NCI-H1436 treated with DMSO at 0.1 percent for 48 hours (cell line): ENCODE measurements at places on chromosomes 12 and 14.

- no peak for DNase-seq
Observed at GRCh38 chr12:113449839-113450238, 21.8 kb downstream of the LHX5 start.

DNA sequence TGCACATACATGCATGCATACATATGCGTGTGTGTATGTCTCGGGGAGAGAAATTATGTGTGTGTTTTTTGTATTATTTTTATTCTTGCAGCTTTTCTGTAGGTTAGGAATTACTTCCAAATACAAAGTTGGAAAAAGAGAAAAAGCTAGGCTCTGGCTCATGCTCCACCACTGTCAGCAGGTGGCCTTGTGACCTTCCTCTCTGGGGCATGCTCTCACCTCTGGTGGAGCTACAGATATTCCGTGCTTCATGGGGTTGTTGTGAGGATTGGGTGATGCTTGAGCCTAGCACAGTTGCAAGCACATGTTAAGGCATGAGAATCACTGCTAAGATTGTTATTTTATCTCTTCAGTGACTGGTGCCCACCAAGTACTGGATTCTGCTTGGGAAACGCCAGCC, 6.7 kb upstream of the SERPINA6 start:
- DNase-seq = no peak

GRCh38 chr12:72025524-72025923, 86.9 kb downstream of the TPH2 start:
- DNase-seq = no peak

DNA sequence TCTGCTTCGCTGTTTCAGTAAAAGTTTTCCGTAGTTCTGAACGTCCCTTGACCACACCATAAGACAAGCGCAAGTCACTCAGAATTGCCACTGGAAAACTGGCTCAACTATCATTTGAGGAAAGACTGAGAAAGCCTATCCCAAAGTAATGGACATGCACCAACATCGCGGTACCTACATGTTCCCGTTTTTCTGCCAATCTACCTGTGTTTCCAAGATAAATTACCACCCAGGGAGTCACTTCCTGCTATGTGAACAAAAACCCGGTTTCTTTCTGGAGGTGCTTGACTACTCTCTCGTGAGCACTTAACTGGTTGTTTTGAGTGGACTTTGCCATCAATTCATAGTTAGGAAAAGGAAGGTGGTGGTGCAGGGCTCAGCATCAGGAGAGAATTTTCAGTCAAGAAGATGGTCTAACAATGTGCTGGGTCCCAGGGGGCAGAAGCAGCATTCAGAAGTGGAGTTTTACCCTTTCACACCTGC, 1.4 kb downstream of the EGLN3 start:
- DNase-seq = no peak

DNA sequence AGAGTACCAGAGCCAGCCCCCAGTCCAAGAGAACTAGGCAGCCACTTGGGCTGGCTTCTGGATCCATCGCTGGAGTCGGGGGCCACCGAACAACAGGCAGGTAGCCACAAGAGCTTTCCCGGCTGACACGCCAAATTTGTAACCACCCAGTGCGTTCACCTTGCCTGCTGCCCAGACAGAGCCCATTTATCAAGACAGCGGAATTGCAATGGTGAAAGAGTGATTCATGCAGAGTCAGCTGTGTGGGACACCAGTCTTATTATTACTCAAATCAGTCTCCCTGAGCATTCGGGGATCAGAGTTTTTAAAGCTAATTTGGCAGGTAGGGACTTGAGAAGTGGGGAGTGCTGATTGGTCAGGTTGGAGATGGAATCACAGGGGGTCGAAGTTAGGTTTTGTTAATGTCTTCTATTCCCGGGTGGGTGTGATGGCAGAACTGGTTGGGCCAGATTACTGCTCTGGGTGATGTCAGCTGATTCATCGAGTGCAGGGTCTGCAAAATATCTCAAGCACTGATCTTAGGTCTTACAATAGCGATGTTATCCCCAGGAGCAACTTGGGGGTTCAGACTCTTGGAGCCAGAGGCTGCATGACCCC, 64.3 kb downstream of the PDE6H start:
- DNase-seq = no peak

DNA sequence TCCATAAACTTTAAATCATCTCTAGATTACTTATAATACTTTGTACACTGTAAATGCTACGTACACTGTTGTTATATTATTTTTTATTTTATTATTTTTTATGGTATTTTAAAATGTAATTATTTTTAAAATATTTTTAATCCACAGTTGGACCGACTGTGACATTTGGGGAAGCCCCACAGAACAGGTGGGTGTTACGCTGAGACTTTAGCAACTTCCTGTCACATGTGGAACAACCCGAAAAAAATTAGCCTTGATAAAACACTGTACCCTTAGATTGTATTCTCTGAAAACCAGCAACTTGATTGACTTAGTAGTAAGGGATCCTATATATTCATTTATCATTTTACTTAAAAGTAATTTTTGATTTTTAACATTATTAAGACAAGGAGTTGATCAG, 1755.7 kb upstream of the SEL1L start:
- no peak for DNase-seq

DNA sequence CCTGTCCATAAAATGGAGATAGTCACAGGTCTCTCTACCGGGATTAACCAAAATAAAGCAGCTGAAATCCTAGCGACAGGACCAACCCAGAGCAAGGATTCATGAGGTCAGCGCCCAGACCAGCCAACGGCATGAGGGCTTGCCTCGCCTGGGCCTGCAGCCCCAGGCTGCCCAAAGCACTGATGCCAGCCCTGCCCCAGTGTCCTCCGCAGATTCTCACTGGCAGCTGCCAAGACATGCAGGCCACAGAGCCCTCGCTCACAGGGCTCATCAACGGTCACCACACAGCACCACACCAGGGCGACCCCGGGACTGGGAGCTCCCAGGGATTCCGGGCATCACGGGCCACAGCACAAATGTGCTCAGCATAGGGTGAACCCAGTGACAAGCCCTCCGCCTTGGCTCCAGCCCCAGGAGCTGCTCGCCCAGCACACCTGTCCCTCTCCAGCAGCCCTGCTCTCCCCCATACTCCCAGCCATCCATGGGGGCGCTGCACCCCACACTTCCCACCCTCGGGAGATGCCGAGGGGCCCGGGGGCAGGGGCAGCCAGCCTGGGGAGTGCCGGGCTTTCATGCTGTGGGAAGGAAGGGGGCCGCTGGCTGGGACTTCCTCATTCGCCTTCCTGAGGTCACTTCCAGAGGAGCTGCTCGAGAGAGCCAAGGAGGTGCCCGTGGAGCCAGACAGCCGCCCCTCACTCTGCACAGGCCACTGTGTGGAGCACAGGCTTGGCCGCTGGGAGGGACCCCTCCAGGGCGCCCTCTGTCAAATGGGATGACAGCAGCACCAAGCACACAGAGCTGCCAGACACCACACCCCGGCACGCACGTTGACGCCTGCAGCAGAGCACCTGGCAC, 14.1 kb downstream of the RAB35 start:
- DNase-seq = no peak

DNA sequence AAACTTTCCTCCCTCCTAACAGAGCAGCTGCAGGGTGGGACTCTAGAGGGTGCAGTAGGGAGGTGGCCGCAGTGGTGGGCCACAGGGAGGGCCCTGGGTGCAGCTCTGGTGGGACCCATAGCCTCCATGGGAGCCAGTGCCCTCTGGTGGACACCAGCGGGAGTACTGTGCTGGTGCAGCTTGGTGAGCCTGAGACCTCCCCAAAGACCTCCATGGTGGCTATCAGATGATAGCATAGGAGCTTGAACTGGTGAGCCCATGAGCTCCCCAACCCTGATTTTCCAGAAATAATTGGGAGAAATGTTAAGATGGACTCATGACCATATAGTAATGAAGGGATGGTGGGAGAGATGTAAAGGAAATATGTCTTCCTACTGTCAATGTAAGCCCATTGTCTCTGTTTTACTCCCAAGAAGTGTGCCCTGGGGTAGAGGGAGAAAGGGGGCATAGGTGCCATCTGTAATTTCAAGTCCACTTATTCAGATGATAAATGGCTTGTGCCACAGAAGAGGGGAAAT, 98.7 kb downstream of the GAS2L3 start:
- no peak for DNase-seq

DNA sequence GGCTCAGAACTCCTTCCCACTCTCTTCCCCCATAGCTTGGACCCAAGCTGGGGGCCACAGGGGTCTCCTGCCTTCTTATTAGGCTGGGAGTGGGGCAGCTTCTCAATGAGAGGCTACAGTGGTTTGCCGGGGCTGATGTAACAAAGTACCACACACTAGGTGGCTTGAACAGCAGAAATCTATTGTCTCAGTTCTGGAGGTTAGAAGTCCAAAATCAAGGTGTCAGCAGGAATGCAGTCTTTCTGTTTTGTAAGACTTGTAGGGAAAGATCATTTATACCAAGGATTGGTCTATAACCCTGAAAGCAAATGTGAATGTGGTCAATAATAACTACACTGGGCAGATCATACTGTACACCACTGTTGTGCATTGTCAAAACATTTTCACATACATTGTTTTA, 124.5 kb upstream of the ARHGAP5 start:
- DNase-seq = no peak

DNA sequence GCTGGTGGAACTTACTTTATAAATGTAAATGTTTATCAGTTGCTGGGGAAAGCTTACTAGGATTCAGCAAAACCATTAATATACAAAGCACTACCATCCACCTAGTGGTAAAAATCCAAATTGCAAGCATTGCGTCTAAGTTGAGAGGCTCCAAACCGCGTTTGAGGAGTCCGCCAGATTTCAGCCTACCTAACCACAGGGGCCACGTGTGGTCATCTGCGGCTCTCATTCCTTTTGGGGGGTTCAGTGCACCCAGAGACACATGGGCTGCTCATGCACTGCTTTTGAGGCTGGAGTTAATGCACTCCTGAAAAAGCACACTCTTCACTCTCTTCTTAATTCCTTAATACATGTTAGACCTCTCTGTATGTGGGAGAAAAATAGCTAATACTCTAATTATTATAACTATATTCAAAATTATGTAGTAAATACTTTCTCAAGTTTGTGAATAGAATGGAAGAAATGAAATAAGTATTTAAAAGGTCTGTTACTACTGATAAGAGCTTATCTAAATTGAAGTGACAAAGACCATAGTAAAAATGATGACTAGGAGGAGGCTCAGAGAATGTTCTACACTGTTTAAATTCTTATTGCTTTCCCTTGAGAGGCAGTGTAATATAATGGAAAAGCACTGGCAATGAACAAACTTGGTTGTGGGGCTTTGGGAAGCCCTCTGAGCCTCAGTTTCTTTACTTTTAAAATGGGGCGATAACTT, 41.4 kb upstream of the MANSC4 start:
- DNase-seq = no peak

DNA sequence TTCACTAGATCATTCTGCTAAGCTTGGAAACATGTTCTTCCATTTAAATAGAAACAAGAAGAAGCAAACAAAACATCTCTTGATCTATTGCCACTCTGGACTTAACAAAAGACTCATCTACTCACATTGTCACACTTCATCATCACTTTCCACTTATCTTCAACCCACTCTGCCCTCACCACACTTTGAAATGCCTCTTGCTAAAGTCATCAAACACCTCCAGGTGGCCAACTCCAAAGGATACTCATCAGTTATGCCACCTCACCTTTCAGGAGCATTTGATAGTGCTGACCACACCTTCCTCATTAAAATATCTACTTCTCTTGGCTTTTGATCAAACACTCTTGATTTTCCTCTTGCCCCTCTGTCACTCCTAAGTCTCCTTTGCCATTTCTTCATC, 7.2 kb downstream of the EFCAB11 start:
- no peak for DNase-seq

GRCh38 chr12:117523971-117524370, 162.5 kb upstream of the NOS1 start:
- DNase-seq = no peak
